ENCODE measurements at places on chromosomes 12 and 14.

GRCh38 chr12:48717252-48717695 lies 767 bp upstream of the CCNT1 start:
- no peak for DNase-seq

DNA sequence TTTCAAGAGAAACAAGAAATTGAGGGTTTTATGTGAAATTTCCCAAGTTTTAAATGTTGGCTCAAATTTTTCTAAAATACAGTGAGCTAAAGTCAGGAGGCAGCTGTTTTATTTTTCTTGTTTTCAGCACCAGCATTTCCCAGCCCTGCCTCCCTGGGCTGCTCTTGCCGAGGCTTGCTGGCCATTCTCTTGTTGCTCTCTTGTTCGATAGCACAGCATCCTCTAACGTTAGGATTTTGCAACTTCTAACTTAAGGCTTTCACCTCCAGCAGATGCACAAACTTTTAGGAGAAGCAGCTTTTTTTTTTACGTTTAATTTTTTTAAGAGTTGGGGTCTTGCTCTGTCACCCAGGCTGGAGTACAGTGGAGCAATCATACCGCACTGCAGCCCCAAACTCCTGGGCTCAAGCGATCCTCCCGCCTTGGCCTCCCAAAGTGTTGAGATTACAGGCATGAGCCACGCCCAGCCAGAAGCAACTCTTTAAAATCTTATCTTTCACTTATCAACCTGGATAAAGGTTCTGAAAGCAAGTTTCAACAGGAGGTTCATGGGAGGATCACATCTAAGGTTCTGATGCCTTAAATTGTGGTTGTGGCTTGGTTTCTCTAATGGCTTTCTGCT lies 40.2 kb downstream of the B4GALNT3 start:
- no peak for DNase-seq

DNA sequence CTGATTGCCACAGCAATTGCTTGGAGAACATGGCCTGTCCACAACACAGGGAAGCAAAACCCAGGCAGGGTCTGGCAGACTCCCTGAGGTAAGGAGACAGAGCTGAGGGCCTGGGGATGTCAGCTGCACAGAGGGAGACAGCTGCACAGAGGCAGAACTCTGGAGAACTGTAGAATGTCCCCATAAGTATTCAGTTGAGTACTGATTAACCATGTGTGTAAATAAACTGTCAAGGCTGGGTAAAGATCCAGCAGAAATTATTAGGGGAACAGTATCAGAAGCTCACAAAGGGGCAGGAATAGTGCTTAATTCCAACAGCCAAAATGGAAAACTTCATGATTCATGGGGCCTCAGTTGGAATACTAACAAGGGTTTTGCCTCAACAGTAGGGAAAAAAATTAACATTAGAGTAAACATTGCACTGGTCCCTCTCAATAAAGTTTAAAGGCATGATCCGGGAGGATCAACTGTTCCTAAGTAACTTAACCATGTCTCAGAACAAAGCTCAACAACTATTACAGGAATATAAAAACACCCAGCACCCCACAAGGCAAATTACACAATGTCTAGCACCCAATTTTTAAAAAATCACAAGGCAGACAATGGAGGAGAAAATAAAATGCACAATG lies 201.3 kb upstream of the RASSF8 start:
- no peak for DNase-seq

DNA sequence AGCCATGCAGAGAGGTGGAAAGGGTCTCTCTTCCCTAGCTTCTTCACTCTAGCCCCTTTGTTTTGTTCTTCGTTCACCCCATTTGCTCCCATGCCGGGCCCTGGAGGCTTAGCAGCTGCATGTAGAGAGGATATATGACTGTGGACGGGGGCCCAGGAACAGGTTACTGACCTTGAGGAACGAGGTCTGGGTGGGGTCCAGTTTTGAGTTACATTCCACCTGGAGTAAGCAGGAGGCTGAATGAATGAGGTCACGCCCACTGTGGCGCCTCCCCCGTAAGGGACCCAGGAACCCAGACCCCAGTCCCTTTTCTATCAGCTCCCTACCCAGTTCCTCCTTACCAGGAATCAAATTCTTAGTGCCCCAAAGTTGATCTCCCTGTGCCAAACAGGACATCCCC lies 6.6 kb downstream of the NDRG2 start:
- no peak for DNase-seq

DNA sequence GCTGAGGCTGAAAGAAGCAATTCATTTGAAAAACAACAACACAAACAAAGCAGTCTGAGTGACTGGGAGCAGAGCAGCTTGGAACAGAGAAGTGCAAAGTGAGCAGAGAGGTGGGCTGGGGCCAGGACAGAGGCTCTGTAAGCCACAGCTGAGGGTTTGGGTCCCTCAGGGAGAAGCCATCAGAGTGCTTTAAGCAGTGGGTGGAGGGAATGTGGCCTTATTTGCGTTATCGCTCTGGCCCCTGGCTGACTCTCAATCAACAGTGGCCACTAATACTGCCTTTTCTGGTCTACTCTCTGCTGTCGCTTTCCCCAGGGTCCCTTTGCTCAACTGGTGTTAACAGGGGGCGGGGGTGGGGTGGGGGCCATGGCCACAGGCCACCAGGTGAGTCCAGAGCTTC lies 44.2 kb downstream of the IRF2BPL start:
- DNase-seq, result no peak

DNA sequence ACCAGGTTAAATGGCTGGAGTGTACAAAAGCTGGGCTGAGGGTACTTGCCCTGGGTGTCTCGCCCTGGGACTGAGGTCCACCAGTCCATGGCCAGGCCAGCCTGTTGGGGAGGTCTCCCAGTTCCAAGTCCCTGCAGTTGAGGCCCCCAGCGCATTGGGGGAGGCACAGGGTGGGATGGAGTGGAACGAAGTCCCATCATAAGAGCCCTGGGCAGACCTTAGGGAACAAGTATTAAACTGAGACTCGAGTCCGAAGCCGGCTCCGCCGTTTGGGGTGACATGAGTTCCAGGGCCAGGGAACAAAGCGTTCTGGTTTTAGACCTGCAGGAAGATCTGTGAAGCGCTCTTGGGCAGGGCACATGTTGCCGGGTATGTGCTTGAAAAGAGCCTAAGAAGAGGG lies 84.7 kb downstream of the ALG10 start:
- no peak for DNase-seq

- no peak for DNase-seq
Observed at GRCh38 chr14:94355191-94355794, 32.2 kb upstream of the SERPINA6 start.

DNA sequence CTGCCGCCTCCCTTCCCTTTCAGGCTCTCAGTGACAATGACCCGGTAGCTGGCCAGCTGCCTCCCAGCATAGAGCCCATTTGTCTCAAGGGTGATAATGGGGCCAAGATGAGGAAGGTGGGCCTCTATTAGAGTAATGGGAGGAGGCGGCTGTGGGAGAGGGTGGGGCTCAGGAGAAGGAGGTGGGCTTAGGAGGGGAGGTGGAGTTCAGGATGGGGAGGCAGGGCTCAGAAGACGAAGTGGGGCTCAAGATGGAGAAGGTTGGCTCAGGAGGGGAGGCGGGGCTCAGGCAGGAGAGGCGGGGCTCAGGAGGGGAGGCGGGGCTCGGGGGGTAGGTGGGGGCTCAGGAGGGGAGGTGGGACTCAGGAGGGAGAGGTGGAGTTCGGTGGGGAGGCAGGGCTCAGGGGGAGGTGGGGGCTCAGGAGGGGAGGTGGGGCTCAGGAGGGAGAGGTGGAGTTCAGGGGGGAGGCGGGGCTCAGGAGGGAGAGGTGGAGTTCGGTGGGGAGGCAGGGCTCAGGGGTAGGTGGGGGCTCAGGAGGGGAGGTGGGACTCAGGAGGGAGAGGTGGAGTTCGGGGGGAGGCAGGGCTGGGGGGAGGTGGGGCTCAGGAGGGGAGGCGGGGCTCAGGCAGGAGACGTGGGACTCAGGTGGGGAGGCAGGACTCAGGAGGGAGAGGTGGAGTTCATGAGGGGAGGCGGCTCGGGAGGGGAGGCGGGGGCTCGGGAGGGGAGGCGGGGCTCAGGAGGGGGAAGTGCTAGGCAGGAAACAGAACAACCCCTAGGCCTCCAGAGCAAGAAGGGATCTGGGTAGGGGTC lies 36.8 kb downstream of the IQSEC3 start:
- DNase-seq, result no peak

GRCh38 chr12:107178776-107179175 lies 85.4 kb upstream of the CRY1 start:
- DNase-seq, result no peak

DNA sequence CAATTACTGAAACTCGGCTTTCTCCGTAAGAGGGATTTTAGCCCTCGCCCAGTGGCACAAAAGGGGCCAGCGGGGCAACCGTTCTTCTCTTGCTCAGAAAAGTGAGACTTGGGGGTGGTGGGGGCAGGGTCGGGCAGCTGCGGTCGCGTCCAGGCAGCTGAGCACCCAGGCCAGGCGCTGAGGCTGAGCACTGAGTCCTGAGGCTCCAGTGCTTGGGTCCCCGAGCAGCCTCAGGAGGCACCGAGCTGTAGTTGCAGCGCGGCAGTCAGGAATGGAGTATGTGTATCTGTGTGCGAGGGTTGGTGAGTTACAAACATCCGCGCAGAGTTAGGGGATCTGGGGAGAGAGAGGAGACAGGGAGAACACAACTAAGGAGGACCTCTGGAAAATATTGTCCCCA lies 4.1 kb upstream of the HOXC6 start:
- DNase-seq, result no peak

GRCh38 chr14:57189070-57189469 lies 79.6 kb downstream of the EXOC5 start:
- no peak for DNase-seq

DNA sequence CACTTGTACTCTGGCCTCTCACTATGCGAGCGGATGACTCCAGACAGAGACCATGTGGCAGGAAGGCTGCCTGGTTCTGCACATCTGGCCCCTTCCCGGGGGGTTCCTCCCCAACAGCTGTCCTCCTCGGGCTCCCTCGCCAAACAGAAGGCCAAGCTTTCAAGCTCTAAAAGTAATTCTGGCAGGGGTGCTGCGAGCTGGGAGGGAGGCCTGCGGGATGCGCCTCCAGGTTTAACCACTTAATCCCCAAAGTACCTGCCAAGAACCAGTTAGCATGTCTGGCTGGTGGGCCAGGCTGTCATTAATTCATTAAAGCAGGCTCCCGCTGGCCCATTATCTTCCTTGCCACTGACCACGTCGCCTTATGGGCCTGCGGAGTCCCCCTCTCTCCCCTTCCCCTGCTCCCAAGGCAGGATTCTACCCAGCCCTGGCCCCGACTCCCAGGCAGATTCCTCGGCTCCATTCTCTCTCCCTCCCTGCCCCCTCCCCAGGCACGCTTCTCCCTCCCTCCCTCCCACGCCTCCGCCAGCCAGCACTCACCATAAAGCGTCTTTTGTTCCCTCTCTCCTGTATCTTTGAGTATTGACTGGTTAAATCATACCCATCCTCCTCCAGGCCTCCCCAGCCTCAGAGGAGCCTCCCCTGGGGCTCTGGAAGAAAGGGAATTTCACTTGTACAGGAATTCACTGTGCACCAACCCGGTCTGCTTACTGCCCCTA lies 4.9 kb downstream of the HRK start:
- DNase-seq, result no peak

All from stimulated activated CD8-positive, alpha-beta memory T cell treated with anti-CD3 and anti-CD28 coated beads, Interleukin-2, amount 100 ng/mL, for 1 hour (primary cell).